Pons (tissue), 1 donor: ENCODE measurements at places on chromosomes 3 and 15.

GRCh38 chr15:52105846-52106245 is 6.7 kb downstream of the BCL2L10 start:
- DNase-seq, result no peak

DNA sequence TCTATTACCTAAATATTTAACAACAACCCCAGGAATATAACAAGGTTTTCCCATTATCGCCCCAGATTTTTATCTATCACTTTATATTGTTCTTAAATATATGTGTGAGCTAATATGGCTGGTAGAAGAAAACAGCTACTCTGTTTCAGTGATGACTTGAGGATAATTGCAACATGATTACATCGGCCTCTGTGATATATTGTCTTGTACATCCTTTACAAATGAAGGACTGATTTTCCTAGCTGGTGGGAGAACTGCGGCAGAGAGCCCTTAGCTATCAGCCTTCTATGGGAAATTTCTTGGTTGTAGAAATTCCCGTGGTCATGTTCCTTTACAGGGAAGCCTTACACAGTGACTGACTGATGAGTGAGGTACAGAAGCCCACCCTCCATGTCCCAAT is 110.9 kb upstream of the ZNF717 start:
- no peak for DNase-seq

DNA sequence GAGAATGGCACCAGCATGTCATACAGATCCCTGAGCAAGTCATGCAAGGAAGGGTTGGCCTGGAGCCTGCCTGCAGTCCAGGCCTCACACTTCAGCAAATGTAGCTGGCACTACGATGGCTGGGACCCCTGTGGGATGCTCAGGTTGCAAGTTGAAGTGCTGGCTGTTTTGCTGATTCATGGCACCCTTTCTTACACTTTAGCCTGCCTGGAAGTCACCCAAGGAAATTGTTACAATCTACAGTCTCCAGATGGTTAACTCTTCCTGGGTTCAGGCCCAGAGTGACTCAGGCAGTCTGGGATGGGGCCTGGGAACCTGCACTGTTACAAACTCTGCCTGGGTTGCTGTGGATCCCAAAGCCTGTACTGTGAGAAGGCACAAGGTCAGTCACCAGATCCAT is 91.0 kb upstream of the SLC6A11 start:
- DNase-seq, result no peak

DNA sequence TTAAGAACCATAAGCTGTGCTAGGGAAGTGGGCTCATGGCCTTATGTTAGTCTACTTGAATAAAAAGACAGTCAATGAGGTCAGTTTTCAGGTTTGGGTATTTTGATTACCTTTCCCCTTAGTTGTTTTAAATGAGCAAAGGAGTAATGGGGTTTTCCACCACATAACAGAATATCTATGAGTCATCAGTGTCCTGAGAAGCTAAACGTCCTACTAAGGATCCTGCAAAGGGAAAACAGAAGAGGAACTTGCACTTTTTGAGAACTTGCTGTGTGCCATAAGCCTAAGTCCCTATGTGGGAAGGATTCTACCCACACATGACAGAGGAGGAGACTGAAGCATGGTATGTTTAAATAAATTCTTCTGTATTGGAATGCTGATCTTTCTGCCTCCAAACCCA is 292.8 kb upstream of the TMC3 start:
- no peak for DNase-seq
